ENCODE measurements at places on chromosomes 2 and 18.

- no peak for ATAC-seq
Measured at GRCh38 chr2:226671141-226671676, 128.4 kb downstream of the IRS1 start.

- ATAC-seq = no peak
Measured at GRCh38 chr18:23585007-23585871, 1.1 kb downstream of the NPC1 start.

DNA sequence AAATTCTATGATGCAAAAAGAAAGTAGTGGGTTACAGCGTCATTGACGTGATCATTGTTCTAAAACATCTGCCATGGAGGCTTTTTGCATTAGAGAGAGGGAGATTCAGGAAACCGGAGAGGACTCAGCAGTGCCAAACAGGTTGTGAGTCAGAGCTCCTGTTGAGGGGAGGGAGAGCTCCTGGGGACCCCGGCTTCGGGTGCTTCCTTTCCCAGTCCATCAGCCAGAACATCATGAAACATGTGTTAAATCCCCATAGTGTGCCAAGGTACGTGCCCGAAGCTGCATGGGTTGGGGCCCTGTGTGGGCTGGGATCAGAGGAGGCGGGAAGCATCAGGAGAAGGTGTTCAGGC lies 791 bp upstream of the CYRIA start:
- ATAC-seq = peak; percentile 13

DNA sequence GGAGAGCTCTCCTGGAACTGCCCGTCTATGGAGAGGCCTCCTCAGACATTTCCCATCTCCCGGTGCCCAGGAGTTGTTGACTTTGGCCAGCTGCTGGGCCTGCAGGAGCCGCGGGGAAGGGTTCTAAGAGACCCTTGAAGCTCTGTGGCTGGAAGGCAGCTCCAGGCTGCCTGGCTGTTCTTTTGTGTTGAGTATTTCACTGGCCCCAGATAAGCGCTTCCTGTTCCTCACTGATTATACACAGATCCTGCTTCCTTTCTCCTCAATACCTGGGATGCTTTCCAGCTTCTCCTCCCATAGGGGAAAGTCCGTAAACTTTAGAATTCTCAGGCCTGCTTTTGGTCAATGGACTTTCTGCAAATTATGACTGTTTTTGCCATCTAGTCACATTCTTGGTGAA lies 57.8 kb downstream of the TGOLN2 start:
- ATAC-seq = no peak

DNA sequence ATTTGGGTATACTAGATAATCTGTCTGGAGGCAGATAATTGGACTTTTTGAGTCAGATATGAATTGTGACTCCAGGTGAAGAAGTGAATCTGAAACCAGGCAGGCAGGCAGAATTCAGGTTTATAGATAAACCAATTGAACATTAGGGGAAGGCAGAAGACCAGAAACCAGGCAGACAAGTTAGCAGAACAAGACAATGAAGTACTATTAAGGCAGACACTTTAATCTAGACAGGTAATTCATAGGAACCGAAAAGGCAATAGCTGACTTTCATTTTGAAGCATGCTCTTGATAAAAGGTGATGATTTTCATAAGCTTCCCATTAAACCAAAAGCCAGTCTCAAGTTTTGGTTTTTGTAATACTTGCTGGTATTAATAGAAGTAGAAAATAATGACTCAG lies 19.3 kb upstream of the SLC4A10 start:
- ATAC-seq = no peak
